ENCODE measurements at places on chromosomes 11 and 22. TPM values are rescaled to one million over a fixed set of nuclear protein-coding genes. Genes with fewer than 3 reads are reported as not detected.

GRCh38 chr11:64787526-64788320, 9.4 kb upstream of the SF1 start:
- DNase-seq, result no peak

DNA sequence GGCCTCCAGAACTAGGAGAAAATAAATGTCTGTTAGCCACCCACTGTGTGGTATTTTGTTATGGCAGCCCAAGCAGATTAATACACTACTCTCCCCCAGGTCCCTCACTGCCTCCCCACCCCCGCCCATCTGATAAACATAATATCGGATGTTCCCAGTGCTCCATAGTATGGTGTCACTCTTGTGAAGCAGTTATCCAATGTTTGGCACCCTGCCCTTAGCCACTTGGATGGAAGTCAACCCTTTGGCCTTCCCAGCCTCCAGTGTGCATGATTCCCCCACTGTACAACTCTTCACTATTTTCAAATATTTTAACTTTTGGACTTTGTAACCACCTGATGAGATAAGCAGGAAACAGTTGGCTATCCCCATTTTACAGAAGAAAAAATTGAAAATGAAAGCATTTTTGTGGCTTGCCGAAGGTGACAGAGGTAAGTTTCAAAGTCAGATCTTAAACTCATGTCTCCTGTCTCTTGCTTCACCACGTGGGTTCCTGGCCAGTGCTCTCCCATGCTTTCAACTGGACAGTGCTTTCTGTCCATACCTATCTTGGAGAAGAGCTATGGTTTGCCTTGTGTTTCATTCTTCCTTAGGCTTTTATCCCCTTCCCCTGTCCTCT, 53.2 kb downstream of the ALX4 start:
- DNase-seq, result no peak

DNA sequence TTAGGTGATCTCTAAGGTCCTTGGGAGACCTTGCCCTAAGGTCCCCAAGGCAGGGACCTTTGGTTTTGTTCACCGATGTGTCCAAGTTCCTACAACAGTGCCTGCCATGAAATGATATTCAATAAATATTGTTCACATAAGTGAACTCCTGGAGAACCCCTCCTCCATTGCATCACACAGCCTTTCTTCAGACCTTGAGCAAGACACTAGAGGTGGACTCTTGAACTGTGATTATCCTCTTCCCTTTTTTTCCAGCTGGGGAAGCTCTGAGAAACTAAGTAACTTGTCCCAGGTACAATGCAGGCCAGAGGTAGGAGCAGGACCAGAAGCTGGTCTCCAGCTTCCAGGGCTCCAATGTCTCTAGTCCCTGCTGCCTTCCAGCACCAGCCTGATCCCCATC, 76.6 kb upstream of the LMO1 start:
- DNase-seq, result no peak

DNA sequence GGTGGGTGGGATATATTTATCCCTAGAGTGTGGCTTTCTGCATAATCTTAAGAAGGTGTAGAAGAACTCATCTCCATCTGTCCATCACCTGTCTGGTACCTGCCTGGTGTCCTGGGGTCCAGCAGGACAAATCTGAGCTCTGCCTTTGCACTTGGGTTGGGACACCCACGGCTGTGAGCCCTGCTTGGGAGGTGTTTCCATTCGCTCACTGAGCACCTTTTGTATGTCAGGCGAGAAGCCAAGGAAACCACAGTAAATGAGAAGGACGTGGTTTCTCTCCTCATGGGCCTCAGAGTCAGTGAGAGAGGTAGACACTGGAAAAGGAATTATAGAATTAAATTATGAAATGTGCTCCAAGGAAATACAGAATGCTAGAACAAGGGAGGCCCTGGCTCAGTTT, 555.9 kb downstream of the MIAT start:
- DNase-seq, result no peak

- peak; percentile 55 for DNase-seq
Observed at GRCh38 chr11:118198370-118198769, 21.9 kb upstream of the SCN2B start.

GRCh38 chr22:38228873-38229740, 27.3 kb downstream of the MAFF start:
- DNase-seq, result no peak

GRCh38 chr11:3086114-3086513, 28.9 kb upstream of the CARS1 start:
- DNase-seq, result no peak

- no peak for DNase-seq
Observed at GRCh38 chr22:20408891-20409290, 14.9 kb downstream of the ZNF74 start.

GRCh38 chr11:83120327-83120726, 36.6 kb upstream of the PCF11 start:
- DNase-seq, result no peak

Gene MS4A6E
- not detected for polyA plus RNA-seq

Gene ABTB2
- polyA plus RNA-seq, result 8.0 TPM

Gene KCNQ1
- polyA plus RNA-seq, result 10.6 TPM
